ENCODE measurements at places on chromosomes 3 and 15. TPM values are rescaled to one million over a fixed set of nuclear protein-coding genes. Genes with fewer than 3 reads are reported as not detected.

DNA sequence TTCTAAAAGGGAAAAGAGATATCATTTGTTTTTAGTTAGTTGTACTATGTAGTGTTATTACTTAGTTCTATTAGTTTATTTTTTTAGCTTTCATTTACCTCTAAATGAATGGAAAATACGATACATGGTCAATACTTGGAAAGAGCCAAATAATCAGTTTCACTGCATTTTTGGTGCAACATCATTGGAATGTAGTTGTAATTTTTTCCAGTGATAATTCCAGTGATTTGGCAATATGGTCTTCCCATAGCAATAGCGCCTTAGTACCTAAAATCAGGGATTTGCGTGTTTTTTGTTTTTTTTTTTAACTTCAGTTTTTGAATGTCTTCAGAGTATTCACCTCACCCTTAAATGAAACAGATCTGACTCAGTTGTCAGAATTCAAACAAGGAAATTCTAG, 41.8 kb downstream of the RAB8B start:
- DNase-seq: no peak

The ONECUT1 gene
- total RNA-seq: 11.1 TPM

The MRPL46 gene
- total RNA-seq: 24.8 TPM

The SPINT1 gene
- 156 TPM for total RNA-seq

The OCA2 gene
- 1.4 TPM for total RNA-seq

- no peak for DNase-seq
These were observed 595.2 kb upstream of the TBL1XR1 start for GRCh38 chr3:177792311-177793030.

GRCh38 chr15:81181220-81181619, 15.5 kb upstream of the IL16 start:
- DNase-seq: no peak

GRCh38 chr15:42621996-42622925, 46.9 kb downstream of the STARD9 start:
- DNase-seq: no peak

GRCh38 chr3:188188911-188189310, 35.0 kb downstream of the LPP start:
- no peak for DNase-seq

DNA sequence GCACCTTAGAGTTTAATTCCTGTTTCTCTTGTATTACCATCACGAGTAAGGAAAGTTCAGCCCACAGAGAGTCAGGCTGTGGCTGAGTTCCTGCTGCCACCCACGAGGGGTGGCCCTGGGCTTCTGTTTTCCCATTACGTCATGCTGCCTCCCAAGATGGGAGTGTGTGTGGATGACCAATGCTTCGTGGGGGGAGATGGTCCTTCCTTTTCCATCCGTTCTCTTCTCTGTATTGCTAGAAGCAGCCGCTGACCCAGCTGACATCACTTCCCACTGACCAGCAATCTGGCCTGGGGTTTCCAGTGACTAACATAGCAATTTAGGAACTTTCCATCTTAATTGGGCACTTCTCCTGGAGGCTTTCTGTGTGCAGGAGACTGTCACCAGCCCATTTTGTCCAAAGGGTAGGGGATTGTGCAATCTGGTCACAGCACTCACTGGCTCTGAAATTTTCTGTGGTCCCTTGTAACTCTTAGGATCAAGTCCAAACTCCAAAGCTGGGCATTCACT, 9.3 kb downstream of the IRAK2 start:
- no peak for DNase-seq

Measured in type B pancreatic cell (in vitro differentiated cells).